ENCODE measurements at places on chromosomes 1 and 21.
A peak's percentile ranks its signal among the peaks of the same experiment; 100 is the strongest.

GRCh38 chr1:119903443-119903835, 7.1 kb upstream of the ADAM30 start:
- no peak for DNase-seq

- no peak for DNase-seq
Measured at GRCh38 chr1:108628665-108629064, 32.2 kb downstream of the HENMT1 start.

- no peak for DNase-seq
Measured at GRCh38 chr1:170290276-170290675, 144.5 kb downstream of the NTMT2 start.

DNA sequence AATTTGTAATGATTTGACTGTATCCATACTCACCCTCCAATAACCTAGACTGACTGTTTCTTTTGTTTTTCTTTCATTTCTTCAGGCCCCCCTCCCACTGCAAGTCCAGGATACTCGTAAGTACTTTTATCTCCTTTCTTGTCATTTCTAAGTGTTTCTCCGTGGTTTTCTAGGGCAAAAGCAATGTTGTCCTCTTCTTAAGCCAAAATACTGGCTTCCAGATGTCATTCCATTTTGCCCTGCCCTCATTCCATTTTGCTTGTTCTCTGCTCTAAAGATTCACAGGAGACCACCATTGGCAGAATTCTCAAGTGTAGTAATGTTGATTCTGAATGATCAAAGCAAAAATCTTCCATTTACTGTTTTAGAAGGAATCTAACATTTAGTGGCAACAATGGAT, 152.8 kb upstream of the UBE2U start:
- DNase-seq = no peak

- no peak for DNase-seq
Measured at GRCh38 chr1:46172321-46172720, 2.6 kb upstream of the TSPAN1 start.

GRCh38 chr1:31742462-31743212, 21.5 kb downstream of the ADGRB2 start:
- DNase-seq = no peak

- no peak for DNase-seq
Measured at GRCh38 chr1:55635856-55636255, 420.7 kb upstream of the USP24 start.

- DNase-seq = no peak
Measured at GRCh38 chr1:193799948-193800690, 613.7 kb upstream of the B3GALT2 start.

GRCh38 chr1:87137342-87137739, 191.3 kb upstream of the LMO4 start:
- no peak for DNase-seq

- no peak for DNase-seq
Measured at GRCh38 chr1:119701659-119702058, 10.1 kb upstream of the PHGDH start.

GRCh38 chr21:22791986-22792560, 1793.9 kb downstream of the NCAM2 start:
- no peak for DNase-seq

DNA sequence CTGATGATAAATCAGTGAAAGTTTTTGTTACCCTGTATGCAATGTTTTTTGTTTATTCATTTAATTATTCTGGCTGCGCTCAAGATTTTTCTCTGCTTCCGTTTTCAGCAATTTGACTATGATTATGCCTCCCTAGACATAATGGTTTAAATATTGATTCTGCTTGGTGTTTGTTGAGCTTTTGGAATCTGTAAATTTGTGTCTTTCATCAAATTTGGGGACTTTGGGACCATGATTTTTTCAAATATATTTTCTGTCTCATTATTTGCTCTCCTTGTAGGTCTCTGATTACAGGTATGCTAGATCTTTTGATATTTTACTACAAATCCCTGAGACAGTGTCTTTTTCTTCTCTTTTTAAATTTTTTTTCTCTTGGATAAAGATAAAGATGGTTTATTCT, 92.1 kb downstream of the CACHD1 start:
- no peak for DNase-seq

DNA sequence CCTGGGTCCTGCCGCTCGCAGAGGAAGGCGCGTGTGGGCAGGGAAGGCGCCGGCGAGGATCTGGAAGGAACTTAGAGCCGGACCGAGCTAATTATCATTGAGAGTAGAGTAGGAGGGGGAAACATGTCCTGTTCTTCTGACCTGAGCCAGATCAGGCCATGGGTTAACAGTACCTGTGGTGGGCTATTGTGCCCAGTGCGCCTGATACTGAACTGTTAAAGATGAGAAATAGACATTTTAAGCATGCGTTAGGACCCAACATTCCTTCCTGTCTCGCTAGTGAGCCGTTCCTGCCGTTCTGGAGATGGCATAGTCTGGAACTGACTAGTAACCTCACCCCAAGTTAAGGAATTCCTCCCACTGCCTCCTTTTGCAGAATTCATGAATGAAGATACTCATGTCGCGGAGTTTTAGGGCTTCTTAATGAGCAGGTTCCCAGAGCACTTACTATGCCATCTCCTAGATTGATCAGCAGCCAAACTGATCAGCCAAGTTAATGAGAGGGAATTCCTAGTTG, 870 bp downstream of the STRIP1 start:
- no peak for DNase-seq

- no peak for DNase-seq
Measured at GRCh38 chr1:212664409-212665199, 35.0 kb downstream of the BATF3 start.

- DNase-seq = no peak
Measured at GRCh38 chr1:43235451-43236121, 34.2 kb upstream of the TMEM125 start.

DNA sequence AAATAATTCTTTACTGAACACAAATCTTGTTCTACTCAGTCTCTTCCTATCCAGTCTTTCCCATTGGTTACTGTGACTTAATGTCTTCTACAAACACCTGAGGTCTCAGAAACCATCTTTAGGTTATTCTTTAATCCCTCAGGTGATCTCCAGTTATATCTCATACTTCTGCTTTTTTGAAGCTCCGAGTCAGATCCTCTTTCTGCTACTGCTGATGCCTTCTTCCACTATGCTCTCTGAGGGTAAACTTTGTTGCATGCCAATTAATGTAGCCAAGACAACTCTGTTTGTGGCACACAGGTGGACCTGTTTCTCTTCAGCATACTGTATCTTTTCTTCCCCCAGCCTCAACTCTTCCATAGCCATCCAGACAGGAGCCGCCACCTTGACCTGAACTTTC, 3.1 kb upstream of the APCS start:
- DNase-seq = no peak

DNA sequence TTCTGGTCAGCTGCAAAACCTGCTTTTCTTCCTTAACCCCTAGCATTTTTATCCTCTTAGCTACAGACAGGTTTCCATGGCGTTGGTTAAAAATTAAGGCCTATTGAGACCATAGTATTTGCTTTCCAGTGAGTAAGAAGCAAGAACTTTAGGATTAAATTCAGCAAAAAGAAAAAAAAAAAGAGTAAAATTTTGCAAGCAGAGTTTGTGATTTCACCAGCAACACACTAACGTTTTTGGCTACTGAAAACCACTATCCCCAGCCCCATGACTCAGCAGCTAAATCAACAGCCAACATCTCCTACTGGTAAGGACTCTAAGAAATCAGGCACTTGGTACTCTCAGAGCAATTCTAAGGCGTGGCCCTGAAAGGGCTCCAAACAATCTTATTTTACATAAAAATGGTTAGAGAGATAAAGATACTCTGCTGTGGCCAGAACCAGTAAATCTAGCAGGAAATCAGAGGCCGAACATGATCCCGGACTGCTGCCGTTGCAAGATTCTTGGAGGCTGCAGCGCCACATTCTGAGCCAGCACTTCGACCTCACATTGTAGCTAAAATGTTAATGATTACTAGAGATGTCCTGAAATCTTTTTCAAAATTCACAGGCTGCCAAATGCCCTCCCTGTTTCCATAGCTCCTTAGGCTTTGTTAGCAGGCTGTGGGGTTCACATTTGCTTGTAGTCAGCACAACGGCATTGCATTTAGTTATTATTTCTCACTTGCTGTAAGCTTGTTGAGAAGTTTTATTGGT, 1.6 kb upstream of the ENO1 start:
- DNase-seq = peak; percentile 63

DNA sequence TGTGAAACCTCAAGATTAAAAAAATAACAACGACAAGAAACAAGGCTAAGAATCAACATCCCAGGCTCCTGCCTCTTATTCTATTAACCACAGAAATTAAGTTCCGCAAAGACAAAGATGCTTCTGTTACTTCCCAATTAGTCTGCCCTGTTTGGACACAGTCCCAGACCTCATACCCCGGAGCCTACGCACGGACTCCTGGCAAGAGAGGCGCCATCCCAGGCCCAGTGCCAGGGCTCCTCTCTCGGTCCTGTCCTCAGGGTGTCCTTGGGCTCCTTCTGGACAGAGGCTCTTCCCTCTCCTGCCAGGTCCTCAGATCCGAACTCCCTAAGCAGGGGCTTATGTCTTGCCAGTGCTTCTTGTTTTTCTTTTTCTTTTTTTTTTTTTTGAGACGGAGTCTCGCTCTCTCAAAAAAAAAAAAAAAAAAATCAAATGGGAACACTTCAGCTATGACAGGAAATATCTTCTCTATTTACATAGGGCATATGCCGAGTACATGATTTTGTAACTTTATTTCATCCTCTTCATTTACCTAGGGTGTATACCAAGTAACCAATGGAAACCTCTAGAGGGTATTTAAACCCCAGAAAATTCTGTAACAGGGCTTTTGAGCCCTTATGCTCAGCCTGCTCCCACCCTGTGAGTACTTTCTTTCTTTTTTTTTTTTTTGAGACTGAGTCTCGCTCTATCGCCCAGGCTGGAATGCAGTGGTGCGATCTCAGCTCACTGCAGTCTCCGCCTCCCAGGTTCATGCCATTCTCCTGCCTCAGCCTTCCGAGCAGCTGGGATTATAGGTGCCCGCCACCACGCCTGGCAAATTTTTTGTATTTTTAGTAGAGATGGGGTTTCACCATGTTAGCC, 11.7 kb upstream of the ENO1 start:
- DNase-seq = peak; percentile 88

DNA sequence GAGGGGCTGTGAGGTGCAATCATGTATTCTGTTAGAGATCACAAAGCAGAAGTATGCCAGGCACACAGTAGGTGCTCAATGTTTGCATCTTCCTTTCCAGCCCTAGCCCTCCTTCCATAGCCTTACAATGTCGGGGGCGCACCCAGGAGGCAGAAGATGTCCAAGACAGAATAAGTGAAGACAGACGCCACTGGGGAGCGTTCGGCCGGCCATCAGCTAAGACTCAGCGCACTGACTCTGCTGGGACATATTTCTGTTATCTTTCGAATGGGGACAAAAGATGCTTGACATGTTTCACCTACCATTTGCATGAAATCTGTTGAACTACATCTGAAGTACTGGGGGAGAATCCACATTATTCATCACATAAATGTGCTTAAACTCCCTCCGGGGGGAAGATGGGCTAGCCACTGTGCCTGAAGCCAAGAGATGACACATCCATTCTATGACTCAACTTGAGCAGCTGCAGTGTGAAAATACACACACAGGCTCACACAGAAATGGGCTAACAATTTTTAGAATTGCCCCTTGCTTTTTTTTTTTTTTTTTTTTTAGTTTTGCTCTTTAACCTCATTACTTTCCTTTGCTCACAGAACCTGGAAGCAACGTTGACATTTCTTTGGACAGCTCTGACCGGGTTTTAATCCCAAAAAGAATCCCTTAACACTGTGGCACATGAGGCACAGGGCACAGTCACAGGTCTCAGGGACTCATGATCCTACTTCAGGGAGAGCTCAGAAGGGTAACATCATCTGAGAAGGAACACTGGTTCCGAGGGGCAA, 7.9 kb downstream of the TIAM1 start:
- DNase-seq = peak; percentile 58

Data from right hindlimb (tissue), 1 donor.